DMS79 treated with DMSO at 0.1 percent for 48 hours (cell line): ENCODE measurements at places on chromosomes 1 and 21.

DNA sequence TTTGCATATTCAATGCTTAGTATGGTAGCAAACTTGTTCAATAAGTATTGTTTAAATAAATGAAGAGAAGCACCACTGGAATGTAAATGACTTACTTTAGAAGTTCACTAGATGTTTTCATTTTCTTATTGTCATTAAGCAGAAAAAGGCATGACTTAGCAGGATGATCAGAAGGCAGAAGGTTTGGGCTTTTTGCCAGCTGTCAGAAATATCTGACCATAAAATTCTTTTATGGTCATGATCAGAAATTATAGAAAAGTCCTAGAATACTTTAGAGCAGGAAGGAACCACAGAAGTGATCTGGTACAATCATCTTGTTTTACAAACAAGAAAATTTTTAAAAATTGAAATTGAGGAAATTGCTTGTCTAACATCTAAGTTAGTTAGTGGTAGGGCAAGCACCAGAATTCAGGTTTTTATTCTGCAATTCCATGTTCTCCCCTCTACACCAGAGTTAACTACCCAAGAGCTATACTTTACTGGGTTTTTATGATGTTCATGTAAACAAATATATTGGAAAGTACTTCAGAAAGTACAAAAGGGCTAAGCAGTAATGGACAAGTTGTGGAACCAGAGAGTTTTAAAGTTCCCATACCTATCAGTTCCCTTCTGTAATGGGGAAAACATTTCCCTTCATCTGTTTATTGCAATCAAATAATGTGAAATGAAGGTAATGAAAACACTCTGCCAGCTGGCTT is 10.1 kb downstream of the FMO5 start:
- no peak for DNase-seq

GRCh38 chr1:198788561-198789064 is 149.8 kb downstream of the PTPRC start:
- no peak for DNase-seq

- DNase-seq: peak; percentile 54
Observed at GRCh38 chr1:97832481-97832880, 88.4 kb downstream of the DPYD start.

GRCh38 chr1:189783456-189783855 is 694.2 kb downstream of the BRINP3 start:
- no peak for DNase-seq

DNA sequence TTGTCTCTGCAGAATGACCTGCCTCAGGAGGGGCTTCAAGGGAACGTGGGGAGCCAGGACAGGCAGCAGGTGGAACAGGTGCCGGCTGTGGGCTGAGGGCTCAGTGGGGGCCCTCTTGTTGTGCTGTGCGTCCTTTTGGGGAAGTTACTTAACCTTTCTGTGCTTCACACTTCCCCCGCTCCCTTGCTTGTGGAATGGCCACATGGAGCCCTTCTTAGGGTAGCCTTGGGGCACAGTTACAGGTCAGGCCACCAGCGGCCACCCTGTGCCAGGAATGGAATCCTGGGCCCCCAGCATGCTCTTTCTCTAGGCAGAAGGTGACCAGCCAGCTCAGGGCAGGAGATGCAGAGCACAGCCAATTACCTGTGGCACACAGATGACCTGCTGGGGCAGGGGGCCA is 2.6 kb downstream of the IKBKE start:
- no peak for DNase-seq

DNA sequence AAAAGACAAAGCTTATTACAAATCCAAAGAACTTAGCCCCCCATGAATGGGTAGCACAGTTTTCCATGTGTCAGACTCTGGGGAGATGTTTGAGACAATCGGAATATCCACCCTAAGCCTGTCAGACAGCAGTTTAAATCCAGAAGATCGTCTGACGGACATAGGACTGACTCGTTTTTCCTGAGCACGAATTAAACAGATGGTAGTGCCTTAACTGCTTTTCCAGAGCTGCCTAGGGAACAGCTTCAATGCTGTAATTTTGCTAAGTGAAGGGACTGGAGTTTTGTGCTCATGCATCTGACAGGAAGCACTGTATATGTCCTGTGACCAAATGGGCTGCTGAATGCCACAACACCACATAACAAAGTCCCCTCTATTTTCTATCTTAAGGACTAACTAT is 48.6 kb downstream of the PCNX2 start:
- no peak for DNase-seq

DNA sequence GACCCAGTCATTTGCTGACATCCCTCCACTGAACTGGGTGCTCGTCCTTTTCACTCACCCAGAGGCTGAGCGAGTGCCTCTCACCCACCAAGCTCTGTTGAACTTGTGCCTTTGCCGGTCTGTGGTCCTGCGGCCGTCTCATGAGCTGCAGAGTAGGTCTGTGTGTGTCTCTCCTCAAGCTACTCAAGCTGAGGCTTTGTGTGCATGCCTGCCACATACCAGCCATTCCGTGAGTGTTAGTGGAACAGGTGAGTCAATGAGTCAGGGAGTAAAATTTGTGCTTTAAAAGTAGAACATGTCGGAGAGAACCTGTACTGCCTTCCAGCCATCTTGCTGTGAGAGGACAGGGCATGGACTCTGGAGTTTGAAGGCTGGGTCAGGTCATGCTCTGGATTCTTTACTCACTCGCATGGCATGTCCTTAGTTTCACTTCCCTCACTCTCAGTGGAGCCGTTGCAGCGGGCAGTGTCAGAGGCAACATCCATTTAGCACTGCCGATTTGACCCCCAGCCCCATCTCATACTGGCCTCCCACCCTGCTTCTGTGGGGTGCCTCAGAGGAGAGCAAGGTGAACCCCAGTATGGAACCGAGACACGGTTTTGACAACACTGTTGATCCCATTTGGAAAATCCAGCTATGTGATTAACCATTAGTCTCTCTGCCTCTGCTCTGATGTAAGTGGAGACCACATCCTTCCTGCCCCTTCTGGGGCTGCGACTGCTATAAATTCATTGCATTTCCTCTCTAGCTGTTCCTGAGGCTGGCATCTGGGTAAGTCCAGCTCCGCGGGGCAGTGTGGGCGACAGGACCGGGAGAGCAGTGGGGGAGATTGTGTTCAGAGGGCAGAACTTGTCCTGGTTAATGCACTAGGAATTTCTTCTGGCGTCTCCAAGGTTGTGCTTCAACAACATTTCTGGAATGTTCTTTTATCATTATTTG is at the start of gene NLRP3:
Gene NLRP3 (plus strand): TSS at position 751 of the 939 bp plus-strand sequence. CDS start 2,628 bp downstream, outside the sequence.
- DNase-seq: no peak

DNA sequence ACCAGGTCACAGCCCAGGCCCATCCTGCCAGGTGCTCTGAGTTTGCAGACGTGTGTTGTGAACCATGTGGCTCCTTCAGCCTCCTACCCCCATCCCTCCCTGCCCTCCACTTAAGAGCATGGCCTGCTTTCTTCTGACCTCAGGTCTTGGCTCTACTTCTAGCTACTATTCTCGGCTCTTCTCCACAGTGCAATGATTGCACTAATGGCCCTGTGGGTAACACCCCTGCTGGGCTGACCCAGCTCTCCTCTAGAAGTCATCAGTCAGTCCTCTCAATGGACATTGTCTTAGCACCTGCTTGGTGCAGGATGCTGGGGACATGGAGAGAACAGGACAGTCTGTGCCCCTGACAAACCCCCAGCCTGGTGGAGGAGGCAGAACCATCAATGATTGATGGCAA is 22.2 kb upstream of the IFFO2 start:
- DNase-seq: peak; percentile 16

- DNase-seq: no peak
Observed at GRCh38 chr1:21295002-21295401, 4.7 kb upstream of the ECE1 start.

GRCh38 chr1:37983546-37983945 is 6.3 kb downstream of the SF3A3 start:
- no peak for DNase-seq

GRCh38 chr21:37368541-37369279 is 2.1 kb downstream of the DYRK1A start:
- DNase-seq: no peak

DNA sequence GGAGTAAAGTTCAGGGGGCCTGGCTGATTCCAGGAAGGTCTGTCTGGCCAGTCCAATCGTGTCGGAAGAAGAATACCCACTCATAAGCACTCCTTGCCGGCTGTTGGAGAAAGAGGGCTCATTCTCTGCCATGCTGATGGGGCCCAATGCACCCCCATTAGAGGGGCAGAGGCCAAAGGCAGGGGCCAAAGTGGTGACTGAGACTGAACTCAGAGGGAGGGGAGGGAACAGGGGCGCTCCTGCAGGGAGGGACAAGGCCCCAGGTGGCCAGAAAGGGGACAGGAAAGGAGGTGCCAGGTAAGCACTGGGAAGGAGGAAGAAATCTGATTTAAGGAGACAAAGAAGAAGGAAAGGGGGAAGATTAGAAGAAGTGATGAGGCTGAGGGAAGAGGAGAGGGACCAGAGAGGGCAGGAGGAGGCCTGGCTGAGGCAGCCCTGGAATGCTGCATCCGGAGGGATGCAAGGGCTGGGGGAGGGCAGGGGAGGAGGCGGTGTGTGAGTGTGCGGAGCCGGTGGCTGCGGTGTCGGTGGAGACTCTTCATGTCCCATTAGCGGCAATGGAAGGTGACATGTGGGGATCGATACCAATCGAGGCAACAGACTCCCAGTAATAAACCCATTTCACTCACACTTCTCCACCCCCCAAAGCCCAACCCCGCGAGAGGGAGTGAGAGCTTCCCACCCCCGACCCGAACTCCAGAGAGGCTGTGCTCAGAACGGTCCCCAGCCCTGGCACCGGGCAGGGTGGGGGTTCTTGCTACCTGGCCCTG is 12.0 kb upstream of the ETV3L start:
- DNase-seq: no peak

DNA sequence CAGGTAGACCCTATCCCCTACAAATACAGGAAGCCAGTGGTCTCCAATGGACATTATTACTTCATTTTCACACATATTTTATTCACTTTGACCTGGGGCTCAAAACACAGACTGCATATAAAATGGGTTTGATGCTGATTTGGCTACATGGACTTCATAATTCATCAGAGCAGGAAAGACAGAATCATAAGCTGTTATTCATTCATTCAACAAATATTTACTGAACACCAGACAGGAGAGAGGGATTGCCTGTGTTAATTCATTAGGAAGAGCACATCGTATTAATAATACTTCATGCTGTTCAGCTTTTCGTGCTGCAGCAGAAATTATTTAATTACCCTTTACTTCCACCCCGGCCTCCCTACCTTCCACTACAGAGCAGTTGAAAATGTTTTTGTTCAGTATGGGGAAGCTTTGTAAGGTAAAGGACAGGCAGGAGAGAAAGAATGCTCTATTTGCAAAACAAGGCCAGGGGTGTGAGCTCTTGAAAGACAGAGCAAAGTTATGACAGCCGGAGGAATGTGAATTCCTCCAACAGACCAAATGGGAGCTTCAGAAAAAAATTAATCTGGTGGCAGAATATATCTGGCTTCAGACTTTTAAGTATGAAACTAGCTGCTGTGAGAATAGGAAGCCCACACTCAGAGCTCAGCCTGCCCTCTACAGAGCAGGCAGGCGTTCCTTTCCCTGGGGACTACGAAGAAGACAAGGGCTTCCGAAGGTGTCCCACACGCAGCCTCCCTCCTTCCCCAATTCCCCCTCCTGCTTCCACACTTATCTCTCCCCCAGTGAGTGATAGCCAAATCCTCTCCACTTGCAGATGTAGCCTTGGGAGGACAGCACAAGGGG is 58.0 kb downstream of the MDM4 start:
- DNase-seq: no peak

GRCh38 chr1:107750364-107750959 is 214.5 kb downstream of the VAV3 start:
- peak; percentile 60 for DNase-seq

DNA sequence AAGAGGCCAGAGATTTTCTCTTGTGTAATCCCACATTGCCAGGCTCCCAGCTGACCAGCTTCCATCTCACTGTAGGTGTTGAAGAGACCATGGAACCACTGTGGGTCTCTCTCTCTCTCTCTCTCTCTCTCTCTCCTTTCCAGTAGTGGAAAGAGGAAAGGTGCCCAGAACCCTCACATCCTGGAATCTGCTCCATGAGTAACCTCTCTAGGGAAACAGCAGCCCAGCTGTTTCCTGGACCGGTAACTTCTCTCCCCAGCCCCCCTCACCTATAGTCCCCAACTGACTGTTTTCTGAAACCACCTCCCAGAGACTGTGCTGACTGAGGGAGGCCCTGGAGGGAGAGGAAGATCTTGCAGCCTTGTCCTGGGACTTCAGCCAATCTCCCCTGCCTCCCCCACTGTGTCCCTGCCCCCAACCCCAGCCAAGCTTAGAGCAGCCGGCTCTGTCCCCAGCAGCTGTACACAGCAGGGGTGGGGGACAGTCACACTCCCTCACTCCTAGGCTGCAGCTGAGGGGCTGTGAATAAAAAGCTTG is 20.6 kb upstream of the SLC45A3 start:
- DNase-seq: no peak

DNA sequence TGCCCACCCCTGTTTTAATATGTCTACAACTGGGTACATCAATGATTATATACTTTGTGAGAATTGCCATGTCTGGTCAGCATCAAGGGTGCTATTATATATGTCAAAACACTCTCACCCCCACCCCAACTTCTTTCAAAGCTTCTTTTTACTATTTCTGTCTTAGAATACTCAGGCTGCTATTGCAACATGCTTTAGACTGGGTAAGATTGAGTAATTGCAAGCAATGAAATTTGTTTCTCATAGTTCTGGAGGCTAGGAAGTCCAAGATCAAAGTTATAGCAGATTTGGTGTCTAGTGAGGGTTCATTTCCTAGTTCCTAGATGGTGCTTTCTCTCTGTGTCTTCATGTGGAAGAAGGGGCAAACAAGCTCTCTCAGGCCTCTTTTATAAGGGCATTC is 100.5 kb upstream of the KCNK1 start:
- no peak for DNase-seq

DNA sequence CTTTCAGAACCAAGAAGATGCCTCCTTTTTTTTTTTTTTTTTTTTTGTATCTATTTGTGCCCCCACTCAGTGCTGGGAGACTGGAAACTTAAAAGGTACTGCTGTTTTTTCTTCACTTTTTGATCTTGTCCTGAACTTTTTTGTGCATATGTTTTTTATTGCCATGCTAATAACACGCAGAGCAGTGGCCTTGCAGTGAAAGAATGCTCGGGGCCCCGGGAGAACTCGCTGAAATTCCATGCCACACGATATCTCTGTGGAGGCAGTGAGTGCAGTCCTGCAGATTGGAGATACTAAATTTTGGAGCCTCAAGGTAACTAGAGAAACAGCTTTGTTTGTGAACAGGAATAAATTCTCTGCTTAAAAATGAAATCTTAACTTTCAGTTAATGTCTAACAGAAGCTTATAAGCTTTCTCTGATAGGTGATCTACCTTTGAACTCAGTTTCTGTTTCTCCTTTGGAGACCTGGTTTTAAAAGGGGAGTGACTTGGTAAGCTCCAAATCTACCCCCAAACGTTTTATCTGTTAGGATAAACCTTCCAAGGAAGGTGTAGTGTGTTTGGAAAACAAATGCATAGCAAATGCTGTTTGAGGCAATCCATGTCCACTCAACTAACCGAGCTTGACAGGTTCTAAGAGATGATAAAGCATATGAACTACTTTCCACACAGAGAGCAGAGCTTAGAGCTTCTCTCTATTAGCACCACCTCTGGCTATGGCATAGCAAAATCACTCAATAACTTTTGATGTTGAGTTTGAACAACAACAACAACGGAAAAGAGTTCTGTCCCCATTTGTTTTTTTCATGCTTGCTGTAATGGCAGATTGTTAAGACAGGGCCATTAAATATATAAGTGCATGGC is 113.7 kb upstream of the PLXNA2 start:
- no peak for DNase-seq

GRCh38 chr1:198756470-198756869 is 117.6 kb downstream of the PTPRC start:
- DNase-seq: no peak
